ENCODE measurements at places on chromosomes 7 and 10.

- no peak for DNase-seq
These were observed 1.9 kb downstream of the RSBN1L start for GRCh38 chr7:77698042-77698625.

DNA sequence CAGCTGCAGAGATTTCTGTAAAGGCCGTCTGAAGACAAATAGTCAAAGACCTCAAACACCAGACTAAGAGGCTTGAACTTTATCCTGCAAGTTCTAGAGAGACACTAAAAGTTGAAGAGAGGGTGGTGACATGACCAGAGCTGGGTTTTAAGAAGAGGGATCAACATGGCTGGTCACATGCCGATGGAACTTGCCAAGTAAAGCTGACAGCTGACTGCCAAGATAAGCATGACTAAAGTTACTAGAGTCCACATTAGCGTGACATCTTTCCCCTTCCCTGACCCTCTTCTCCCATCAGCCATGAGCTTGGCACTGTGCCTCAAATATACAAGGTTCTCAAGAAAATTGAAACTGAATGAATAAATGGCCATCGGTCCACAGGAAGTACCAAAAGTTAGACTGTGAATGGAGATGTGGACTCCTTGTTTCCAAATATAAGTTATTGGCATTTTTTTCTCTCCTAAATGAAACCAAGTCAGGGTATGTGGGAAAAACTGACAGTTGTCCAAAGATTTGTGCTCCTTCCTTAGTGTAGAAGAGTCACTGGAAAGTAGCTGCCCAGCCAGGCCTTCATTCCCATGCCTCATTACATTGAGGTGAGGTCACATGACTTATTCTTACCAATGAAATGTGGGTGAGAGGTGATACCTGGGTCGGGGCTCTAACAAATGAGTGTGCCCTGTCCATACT is 24.5 kb downstream of the XPNPEP1 start:
- DNase-seq = no peak

GRCh38 chr7:80373429-80374032 is 138.3 kb downstream of the GNAT3 start:
- peak; percentile 65 for DNase-seq

GRCh38 chr7:135616136-135616535 is 46.2 kb upstream of the STMP1 start:
- no peak for DNase-seq

GRCh38 chr10:29643771-29644501 is 9.2 kb upstream of the SVIL start:
- no peak for DNase-seq

All from NCI-H2227 treated with DMSO at 0.1 percent for 48 hours (cell line).